Stimulated activated CD4-positive, alpha-beta T cell treated with anti-CD3 and anti-CD28 coated beads, Interleukin-15, amount 100 ng/mL, for 1 hour (primary cell): ENCODE measurements at places on chromosomes 6 and 20.

DNA sequence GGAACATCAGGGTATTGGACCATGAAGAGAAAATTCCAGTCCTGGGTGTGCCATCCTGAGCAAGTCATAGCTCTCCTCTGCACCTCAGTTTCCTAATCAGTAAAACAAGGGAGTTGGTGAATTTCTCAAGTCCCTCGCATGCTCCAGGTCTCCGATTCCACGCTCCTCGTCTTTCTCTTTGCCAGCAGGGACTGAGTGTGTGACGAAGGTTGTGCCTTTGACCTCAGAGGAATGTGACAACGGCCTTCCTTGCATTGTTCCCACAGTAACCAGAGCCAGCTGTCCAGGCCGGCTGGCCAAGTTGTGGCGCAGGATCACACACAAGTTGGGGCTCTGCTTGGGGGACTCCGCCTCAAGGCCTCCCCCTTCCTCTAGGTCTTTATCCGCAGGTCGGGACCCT is 217.3 kb downstream of the ATXN1 start:
- DNase-seq = no peak

- DNase-seq = no peak
Observed at GRCh38 chr6:77587963-77588362, 64.9 kb upstream of the MEI4 start.

DNA sequence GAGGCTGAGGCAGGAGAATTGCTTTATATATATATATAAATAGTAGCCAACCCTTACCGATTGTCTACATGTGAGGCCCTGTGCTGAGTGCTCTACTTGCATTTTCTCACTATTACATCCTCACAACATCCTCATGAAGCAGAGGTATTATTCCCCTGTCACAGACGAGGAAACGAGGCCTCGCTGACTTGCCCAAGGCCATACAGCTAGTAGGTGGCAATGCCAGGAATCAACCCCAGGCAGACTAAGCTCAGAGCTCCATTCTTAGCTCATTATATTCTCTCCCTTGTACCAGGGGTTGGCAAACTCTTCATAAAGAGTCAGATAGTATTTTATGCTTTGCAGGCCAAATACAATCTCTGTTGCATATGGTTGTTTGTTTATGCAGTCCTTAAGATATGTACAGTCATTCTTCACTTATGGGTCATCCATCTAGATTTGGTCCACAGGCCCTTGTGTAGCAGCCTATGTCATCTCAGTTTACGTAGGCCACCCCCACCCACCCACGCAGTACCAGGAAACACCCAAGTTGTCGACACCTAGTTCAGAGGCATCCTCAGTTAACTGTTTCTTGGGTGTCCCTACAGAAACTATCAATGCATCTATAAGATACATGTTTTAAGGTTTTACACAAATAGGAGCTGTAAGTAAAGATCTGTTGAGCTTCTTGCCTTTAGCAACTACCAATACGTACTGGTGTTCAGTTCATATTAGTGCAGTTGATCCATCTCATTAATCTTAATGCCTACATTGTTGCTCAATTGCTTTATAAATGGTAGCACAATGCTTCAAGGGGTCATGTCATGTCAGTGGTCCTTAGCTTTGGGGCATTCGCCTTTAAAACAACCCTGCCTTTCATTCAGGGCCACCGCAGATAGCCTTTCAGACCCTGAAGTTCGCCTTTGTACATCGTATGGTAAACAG is 3.0 kb downstream of the CASS4 start:
- DNase-seq = peak; percentile 24

DNA sequence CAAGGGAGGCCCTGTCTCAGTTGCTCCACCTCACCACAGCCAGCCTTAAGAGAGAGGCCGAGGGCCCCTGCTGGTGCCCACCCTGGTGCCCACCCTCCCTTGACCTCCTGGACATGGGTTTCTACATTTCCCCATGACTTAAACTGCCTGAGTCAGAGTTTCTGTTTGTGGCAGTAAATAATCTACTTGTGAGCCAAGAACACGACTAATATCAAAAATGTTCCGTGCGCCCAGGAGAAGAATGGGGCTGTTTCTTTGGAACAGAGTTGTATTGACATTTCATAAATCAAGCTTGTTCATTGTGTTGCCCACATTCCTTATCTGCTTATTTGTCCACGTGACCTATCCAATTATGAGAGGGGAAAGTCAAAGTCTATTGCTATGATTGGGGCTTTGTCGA is 143.5 kb downstream of the ANKRD60 start:
- no peak for DNase-seq

DNA sequence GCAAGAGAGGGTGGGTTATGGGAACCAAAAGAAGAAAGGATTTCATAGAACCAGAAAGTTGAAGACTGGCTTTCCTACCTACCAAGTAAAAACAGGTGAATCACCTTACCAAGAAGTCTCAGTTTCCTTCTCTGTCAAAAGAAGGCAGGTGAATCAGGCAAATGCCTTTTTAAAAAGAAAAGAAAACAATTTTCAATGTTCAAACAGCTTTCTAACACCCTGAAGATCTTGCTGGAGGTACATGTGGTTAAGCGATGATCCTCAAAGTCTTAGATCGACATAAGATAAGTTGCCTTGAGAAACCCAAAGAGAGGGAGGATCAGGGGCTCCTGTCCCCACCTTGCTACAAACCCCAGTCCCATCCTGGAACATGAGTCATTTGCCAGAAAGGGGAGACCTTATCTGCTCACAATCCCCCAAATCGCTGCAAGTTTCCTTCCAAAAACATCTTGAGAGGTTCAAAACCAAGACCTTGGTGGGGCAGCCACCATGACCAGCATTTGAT is 71.6 kb downstream of the NFATC2 start:
- no peak for DNase-seq

- DNase-seq = no peak
Observed at GRCh38 chr6:129517288-129517687, 192.7 kb downstream of the ARHGAP18 start.

DNA sequence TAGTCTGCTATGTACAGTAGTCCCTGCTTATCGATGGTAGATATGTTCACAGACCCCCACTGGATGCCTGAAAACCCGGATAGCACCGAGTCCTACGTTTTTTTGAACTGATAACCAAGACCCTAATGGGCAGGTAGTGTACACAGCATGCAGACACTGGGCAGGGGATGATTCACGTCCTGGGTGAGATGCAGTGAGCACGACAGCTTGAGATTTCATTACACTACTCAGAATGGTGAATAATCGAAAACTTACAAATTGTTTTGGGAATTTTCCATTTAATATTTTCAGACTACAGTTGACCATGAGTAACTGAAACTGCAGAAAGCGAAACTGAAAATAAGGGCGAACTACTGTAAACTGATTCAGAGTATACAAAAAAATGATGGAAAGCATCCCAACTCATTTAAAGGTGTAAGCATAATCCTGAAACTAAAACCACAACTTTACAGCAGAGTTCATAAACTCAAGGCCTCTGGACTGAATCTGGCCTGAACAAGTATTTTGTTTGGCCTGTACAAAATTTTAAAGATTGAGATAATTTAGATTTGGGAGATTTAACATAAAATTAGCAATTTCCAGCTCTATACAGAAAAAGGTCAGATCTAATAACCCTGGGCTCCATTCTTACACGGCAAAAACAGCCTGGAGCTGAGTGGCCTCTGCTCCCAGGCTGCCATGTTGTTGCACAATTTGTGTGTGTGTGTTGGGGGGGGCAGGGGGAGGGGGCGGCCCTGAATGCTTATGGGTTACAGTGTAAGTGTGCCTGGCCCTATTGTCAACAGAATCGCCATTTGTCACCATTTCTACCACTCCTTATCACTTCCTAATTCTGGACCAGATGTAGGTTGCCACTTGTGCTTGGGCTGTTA is 34.9 kb downstream of the RNF24 start:
- DNase-seq = no peak

DNA sequence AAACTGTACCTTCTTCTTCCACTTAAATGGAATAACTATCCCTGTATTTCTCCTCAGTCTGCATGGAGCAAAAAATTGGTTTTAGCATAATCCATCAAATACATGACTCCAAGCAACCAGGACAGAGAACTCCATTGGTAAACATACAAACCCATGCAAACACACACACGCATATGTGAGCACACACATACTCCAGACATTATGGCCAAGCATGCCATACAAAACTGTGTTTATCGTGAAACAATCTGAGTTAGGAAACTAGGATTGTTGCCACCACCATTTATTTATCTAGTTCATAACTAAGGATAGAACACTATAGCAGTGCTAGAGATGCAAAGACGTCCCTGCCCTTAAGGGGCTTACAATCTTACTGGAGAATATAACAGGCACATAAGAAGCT is 206.0 kb upstream of the SHLD1 start:
- DNase-seq = no peak

- no peak for DNase-seq
Observed at GRCh38 chr6:88166493-88167351, 575 bp upstream of the CNR1 start.

GRCh38 chr20:7980332-7981046 is 39.1 kb downstream of the TMX4 start:
- DNase-seq = no peak

GRCh38 chr6:134345789-134346188 is 27.9 kb upstream of the SGK1 start:
- DNase-seq = no peak

DNA sequence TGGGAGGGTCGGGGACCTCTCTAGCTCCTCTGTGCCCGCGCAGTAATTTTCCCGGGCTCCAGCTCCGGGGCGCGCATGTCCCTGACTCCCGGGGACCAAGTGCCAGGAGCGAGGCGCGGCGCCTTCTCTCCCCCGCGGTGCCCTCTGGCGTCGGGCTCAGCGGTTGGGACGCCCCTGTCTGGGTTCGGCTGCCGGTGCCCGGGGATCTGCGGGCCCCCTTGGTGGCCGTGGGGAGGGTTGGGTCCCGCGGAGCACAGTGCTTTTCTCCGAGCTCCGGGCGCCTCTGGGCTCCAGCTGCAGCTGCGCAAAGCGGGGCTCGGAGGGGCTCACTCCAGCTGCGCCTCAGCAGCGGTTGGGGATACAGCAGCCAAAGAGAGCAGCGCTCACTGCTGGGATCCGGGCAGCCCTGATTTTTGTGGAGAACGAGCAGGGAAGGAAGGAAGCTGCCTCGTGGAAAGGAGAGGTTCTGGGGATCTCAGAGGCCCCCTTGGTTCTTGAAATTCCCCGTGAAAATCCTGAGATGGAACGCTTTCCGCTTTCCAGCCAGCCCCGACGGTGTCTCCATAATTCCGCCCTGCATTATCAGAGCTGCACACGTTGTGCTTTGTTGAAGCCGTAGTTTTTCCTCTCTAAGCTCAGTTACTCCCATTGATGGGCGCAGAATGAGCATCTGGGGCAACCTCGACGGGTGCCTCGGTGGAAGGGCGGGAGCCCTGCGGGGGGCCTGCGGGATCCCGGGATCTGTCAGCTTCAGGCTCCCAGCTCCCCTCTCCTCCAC is 861 bp downstream of the PPP1R14C start:
- DNase-seq = no peak

GRCh38 chr6:89111933-89112332 is 5.9 kb downstream of the SRSF12 start:
- no peak for DNase-seq

GRCh38 chr6:169210611-169211010 is 43.0 kb downstream of the THBS2 start:
- no peak for DNase-seq

- no peak for DNase-seq
Observed at GRCh38 chr6:5956939-5957338, 49.8 kb downstream of the NRN1 start.

- no peak for DNase-seq
Observed at GRCh38 chr20:56630086-56630493, 984 bp downstream of the TFAP2C start.

GRCh38 chr20:58905236-58905635 is 52.7 kb downstream of the GNAS start:
- DNase-seq = no peak

- no peak for DNase-seq
Observed at GRCh38 chr6:73006146-73006545, 219.2 kb downstream of the KHDC1L start.

DNA sequence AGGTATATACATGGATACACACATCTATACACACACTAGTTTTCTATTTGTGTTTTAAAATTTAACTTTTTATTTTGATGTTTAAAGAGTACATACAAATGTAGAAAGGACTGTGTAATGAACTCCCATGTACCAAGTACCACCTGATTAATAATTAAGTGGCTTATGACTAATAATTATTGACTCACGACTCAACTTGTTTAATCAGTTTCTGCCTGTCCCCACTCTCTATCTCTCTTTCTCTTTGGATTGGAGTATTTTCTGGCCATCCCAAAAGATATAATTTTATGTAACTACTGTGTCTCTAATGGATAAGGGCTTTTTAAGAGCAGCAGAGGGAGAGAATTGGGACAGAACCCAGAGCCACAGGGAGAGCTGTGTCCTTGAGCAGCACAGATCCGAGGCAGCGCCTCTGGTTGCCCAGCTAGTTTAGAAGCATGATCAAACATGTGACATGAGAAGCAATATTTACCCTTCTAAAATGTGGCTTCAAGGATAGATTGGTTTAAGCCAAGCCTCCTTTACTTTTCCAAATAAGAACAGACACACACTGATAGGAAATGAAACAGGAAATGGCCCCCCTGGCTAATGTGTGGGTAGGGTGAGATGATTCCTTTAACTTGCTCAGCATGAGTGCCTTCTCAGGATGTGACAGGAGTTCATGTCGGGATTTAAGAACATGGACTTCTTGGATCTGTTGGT is 81.0 kb downstream of the ERMARD start:
- DNase-seq = no peak

- no peak for DNase-seq
Observed at GRCh38 chr6:44511126-44511525, 123.6 kb downstream of the CDC5L start.

DNA sequence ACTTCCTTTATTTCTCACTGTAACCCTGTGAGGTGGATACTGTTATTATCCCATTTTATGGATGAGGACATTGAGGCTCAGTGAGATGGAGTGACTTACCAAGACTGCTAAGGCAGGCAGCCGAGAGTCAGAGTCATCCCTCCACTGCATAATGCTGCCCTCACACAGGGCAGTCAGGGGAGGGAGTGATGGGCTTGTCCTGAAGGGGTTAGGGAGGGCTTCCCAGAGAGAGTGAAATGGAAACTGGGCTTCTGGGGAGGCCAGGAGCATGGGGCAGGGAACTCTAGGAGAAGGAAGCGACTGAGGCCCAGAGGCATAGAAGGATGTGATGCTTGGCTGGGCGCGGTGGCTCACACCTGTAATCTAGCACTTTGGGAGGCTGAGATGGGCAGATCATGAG is 31.1 kb downstream of the TM9SF4 start:
- no peak for DNase-seq
